GM13977 (cell line): ENCODE measurements at places on chromosomes 12 and 14.

GRCh38 chr14:46582826-46583225 is 68.8 kb downstream of the RPL10L start:
- DNase-seq = no peak

- no peak for DNase-seq
These were observed 5.1 kb upstream of the NUMB start for GRCh38 chr14:73463411-73463810.

- DNase-seq = no peak
These were observed 50.7 kb downstream of the FLRT2 start for GRCh38 chr14:85580536-85581140.

GRCh38 chr14:31660191-31660590 is 99.0 kb downstream of the NUBPL start:
- DNase-seq = no peak

GRCh38 chr14:32366256-32366879 is 37.3 kb downstream of the AKAP6 start:
- DNase-seq = no peak

DNA sequence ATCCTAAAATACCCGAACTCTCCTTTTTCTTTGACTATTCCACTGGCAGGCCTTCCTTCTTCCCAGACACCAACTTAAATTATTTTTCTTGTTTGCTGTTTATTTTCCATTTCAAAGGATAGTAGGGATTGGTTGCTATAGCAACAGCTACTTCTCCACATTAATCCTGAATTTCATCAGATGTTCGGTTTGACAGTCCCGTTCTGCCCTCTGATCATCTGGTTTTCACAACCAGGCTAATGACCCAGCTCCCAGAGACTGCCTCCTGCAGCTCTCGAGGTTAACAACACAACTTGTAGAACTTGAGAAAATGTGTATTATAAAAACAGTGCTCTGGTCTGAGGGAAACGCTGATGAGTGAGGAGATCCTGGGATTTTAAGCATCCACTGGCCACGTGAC is 45.5 kb downstream of the NUAK1 start:
- DNase-seq = no peak
